ENCODE measurements at places on chromosomes 16 and 17.

DNA sequence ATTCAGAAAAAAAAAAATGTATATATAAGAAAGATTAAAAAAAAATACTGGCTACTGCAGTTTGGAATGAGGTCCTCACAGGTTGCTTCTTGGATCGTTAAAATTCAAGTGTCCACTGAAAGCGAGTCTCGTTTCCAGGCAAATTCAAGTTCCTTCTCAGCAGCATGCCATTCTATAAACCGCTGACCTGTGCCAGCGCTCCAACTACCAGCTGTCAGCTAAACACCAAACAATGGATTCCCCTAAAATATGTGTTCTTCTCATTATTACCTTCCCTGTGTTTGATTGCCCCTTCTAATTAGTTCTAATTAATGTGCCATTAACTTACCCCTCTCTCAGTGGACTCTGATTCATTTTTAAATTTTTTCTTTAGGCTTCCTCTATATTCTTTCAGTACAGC, 92.4 kb downstream of the DNAH9 start:
- no peak for DNase-seq

DNA sequence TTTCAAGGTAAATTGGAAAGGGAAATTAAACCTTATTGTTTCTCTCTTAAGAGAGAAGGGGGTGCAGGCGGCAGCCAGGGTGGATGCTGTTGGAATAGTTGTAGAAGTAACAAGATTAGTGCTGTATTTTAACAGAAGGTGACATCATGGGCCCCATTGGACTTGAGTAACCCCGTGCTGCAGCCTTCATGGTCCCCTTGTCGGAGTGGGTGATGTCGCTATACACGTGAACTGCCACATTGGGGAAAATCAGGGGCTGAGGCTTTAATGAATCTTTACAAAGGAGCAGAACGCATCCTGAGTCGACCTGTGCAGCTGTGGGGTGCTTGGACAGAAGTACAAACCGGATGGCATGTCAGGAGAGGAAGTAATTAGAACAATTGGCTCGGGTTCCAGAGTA, 3.2 kb downstream of the SNX11 start:
- DNase-seq = no peak

DNA sequence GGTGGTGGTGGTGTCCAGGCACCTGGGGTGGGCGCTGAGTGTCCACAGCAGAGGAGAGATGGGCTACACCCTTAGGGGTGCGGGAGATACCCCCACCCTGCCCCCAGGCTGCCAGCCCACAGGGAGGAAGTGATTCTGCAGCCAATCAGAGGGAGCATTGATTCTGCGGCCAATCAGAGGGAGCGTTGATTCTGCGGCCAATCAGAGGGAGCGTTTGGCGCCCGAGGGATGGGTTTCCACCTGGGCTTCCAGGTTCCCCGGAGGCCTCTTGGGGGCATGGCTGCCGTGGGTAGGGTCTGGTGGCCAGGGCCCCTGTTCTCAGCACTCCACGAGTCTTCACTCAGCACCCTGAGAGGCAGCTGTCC, 28.2 kb upstream of the ACSF3 start:
- no peak for DNase-seq

DNA sequence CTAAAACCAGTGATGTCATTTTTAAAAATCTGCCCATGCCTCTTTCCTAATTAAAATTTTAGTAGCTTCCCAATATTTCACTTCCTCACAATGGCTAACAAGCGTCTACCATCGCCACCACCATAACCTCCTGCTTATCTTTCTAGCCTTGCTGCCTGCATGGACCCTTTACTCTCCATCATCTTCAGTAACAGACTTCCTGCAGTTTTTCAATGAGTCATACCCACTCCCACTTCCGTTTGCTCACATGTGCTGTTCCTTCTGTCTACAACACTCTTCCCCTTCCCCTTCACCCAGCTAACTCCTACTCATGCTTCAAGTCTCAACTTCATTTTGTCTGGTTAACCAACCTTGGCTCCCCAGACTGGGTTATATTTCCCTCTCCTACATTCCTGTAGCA, 12.8 kb upstream of the SKAP1 start:
- DNase-seq = no peak

DNA sequence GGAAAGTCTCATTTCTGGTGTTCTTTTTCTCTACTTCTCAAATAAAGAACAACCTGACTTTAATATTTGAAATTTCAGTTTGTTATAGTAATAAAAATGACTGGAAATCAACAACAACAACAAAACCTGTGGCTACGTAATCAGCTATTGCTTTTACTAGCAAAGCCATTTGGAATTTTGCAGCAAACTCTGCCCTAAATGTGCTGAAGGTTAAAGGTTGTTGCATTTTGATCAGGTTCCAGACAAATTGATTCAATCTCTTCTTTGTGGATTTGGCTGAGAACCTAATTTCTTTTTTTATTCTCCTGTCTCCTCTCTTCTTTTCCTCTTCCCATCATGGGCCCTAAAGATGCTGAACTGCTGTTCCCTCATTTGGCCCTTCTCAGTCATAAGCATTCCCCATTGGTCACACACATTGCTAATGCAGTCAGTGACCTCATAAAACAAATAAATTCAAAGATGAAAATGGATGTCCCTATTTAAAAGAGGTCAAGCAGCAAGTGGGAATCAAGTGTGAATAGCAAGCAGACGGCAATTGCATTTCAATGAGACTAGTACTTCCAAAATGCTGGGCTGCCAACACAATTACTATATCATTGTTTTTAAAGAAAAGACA, 795.1 kb upstream of the CDH8 start:
- no peak for DNase-seq

GRCh38 chr16:67425061-67425460, 5.9 kb upstream of the HSD11B2 start:
- DNase-seq = no peak

DNA sequence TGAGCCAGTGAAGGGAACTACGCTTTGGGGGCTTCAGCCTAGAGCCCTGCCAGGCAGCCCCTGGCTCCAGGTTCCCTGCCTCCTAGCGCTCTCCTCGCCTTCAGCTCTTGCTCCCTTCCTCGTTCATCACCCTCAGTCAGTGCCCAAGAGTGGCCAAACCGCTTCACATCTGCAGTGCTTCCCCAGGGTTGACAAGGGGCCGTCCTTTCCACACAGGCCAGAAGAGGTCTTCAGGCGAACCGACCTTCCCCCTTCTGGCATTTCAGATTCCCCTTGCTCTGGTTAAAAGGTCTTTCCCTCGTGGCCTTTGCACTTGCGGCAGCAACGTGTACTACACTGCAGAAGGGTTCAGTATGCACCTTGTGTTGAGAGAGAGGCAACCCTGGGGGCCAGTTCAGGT, 4.1 kb downstream of the RASD1 start:
- DNase-seq = no peak

- no peak for DNase-seq
These were observed 23.4 kb downstream of the MBTPS1 start for GRCh38 chr16:84093120-84093878.

DNA sequence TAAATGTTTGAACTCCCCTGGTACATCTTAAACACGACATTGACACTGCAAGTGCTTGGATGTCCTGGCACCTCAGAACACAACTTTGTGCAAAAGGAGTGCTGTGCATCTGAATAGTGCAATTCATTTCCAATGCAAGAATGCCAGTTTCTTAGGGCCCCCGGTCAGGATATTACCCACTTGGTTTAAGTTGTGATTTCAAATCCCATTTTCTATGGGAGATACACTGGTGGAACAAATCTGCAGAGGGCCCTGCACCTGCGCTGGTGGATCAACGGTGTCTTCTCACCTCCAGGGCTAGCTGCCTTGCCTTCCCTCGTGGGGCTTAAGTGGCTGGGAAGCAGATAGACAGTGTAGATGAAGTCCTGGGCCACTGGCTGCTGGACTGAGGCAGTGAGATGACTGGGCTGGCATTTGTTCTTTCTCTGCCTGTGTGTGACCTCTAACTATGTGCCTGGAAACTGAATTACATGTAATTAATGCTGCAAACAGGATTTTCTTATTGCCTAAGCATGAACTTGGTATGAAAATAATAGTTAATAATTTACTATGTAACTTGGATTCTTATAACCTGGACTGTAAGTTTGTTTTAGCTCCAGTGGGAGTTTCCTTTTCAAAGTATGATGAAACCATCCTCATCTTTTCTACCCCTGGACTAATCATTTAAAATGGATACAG, 20.9 kb downstream of the HAPSTR1 start:
- no peak for DNase-seq

GRCh38 chr16:57266531-57267260, 17.8 kb downstream of the PLLP start:
- peak; percentile 57 for DNase-seq

GRCh38 chr16:17023606-17024005, 447.2 kb downstream of the XYLT1 start:
- DNase-seq = no peak

GRCh38 chr16:17318238-17318637, 152.5 kb downstream of the XYLT1 start:
- DNase-seq = no peak

DNA sequence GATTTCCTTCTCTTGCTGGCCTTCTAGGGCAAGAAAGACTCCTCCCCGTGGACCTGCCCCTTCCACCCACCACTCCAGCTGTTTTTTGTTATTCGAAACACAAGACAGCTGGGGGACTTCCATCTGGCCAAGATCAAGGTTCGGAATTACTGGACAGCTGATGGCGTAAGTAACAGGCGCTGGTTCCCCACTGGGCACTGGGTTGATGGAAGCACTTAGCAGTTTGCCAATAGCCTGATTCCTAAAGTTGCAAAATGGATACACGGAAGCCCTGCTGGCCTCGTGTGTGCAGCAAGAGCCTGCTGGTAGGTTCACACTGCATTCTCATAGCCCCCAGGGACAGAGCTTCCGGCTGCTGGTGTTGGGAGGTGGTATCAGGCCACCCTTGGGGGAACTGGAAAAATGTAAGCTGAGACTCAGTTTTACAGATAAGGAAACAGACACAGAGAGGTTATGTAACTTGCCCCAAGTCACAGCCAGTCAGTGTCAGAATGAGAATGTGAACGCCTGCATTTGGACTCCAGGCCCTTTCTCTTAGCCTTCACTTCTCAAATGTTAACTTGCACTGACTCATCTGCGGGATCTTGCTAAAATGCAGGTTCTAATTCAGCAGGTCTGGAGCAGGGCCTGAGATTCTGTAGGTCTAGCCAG, 171.7 kb downstream of the KATNIP start:
- DNase-seq = no peak

DNA sequence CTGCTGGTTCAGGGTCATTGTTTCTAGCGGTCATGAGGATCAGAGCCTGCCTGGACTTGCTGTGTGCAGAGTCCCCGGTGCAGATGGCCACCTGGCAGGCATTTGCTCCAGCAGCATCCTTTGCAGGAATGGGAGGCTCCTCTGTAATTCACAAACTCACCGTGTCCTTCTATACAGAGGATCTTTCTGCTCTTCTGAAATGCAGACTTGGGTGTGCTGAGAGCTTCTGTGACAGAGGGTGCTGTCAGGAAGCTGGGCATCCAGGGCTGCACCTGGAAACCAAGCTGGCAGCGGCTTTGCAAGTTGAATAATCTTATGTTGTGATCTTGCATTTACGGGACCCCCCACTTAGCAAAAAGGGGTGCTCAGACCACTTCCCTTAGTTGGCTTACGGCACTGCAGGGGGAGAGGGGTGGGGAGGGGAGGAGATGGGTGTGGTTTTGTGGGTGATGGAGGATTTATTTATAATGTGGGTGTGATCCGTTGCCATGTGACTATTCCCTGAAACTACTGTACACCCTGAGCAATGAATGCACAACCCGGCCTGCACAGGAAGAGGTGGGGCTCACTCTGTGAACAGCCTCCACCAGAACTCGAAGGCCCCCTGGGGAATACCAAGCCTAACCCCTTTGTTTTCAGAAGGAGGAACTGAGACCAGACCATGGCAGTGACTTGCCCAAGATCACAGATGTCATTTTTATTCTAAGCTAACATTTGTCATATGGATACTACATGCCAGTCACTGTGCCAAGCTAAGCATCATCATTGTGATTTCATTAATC, 178.3 kb downstream of the PRKCB start:
- DNase-seq = peak; percentile 64

DNA sequence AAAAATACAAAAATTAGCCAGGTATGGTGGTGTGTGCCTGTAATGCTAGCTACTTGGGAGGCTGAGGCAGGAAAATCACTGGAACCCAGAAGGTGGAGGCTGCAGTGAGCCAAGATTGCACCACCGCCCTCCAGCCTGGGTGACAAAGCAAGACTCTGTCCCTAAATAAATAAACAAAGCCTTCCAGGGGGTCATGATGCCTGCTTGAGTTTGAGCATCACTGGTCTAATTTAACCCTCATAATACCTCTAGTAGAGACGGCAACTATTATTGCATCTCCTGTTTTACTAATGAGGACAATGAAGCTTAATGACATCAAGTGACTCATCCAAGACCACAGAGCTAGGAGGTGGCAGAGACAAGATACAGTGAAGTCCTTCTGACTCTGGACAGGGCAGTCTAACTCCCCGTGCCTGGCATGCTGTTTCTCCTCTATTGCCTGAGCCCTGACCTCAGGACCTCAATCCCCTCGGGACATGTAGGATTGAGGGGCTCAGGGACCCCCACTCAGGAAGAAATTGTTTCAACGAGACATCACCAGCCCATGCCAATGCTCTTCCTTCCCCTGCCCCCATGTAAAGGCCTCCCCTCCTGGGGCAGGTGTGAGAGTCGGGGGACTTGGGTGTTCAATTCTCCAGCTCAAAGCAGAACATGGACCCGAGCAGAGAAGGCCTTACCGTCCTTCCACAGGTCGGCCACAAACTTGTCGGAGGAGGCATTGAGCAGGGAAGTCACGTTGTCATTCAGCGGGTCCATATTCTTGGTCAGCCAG, 102.9 kb downstream of the NDE1 start:
- no peak for DNase-seq

- DNase-seq = no peak
These were observed 96.8 kb downstream of the BRIP1 start for GRCh38 chr17:61766520-61766919.

GRCh38 chr17:78239489-78239931, 8.1 kb downstream of the TMEM235 start:
- no peak for DNase-seq

- DNase-seq = peak; percentile 40
These were observed 23.9 kb downstream of the LGALS9 start for GRCh38 chr17:27654654-27655524.

DNA sequence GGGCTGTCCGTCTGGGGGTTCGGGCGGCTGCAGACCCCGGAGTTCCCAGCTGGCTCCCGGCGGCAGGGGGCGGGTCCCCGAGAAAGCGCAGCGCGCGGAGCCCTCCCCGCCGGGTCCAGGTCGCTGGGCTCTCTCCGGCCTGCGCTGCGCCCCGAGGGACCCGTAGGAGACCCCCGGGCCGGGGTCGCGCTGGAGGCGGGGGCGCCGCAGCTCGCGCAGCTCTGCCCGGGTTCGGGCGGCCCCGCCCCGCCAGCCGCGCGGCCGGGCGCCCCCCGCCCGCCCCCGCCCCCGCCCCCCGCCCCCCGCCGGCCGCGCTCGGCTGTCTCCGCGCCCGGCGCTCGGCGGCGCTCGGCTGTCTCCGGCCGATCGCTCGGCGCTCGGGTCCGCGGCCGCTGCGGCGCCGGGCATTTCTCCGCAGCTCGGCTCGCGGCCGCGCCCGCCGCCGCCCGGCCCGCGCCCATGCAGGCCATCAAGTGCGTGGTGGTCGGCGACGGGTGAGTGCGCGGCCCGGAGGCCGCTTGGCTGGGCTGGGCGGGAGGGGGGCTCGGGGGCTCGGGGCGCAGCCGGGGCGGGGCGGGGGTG, at the start of gene RAC3:
RAC3 (plus strand) TSS at position 376 of the 582 bp plus-strand sequence; CDS start at position 460, 84 bp downstream.
- DNase-seq = no peak

All from central memory CD4-positive, alpha-beta T cell (primary cell).